ENCODE measurements at places on chromosomes 11 and 22.

DNA sequence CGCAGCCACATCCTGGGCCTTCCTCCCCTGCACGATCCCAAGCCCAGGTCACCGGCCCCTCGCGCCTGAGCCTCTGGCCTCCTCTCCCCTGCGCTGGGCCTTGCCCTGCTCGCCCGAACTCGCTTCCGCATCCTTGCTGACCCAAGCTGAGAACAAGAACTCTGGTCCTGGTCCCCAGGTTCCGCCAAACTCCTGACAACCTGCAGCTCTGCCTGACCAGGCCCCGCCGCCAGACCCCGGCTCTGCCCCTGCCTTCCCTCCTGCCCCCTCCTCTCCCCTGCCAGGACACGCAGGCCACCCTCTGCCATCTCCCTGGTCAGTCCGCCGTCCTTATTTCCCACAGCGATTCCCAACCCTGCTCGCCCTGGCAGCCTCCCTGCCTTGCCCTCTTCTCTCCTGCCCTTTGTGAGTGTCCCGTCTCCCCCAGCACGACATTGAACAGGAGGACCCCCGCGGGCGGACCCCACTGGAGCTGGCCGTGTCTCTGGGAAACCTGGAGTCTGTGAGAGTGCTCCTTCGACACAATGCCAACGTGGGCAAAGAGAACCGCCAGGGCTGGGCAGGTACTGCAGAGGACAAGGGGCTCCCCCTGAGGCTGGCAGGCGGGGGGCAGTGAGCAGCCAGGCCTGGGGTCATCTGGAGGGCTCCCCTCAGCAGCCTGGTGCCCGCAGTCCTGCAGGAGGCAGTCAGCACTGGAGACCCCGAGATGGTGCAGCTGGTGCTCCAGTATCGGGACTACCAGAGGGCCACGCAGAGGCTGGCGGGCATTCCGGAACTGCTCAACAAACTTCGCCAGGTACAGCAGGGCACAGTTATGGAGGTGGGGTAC lies 762 bp downstream of the ANKRD13D start:
- peak; percentile 2 for DNase-seq

DNA sequence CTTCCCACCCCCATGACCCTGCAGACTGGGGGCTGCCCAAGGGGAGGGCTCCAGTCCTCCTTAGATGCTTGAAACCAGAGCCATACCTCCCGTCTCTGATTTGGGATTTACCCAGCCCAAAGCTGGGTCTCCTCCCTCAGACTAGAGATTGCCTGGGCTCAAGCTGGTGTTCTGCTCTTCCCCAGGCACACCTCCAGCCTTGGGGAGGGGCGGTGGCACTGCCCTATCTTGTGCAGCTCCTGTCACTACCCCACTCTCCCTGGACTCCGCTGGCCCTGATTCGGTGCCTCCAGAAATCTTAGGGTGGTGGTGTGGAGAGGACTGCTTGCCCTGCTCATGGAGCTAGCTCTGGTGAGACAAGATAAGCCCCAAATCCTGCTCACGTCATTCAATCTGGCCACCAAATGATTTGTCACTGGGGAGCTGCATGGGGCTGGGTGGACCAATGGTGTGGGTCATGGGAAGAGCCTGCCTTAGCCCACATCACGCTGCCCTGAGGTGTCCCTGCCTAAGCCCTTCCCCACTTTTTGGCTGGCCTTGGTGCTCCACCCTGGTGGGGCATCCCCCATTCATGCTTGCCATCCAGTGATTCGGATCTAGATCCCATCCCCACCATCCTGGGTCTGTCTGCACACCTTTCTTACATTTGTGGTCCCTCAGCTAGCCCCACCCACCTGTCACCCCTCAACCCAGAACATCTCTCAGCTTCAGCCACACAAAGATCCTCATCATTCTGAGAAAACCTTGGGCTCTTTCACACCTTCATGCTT lies 87.7 kb downstream of the PDE2A start:
- no peak for DNase-seq

DNA sequence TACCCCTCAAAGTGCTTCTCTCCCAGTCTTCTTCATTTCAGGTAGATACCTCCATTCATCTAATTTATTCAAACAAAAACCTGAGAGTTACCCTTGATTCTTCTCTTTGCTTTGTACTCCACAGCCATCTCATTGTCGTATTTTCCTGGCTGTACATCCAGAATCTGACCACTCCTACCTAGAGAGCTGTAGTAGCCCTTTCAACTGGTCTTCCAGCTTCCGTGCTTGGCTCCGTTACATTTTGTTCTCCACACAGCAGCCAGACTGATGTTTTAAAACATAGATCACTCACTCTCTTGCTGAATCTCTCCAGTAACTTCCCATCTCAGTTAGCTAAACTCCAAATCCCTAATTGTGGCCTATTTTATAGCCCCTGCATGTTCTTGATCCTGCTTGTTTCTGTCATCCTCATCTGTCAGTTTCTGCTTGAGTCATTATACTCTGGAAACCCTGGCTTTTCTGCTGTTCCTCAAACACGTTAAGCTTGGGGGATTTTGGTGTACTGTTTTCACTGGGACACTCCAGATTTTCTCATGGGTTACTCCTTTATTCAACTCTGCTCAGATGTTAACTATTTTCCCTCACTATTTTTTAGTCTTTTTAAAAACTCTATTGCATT lies 7.4 kb downstream of the SPCS2 start:
- DNase-seq, result no peak

GRCh38 chr11:12213883-12214282 lies 103.5 kb downstream of the MICAL2 start:
- DNase-seq, result no peak

DNA sequence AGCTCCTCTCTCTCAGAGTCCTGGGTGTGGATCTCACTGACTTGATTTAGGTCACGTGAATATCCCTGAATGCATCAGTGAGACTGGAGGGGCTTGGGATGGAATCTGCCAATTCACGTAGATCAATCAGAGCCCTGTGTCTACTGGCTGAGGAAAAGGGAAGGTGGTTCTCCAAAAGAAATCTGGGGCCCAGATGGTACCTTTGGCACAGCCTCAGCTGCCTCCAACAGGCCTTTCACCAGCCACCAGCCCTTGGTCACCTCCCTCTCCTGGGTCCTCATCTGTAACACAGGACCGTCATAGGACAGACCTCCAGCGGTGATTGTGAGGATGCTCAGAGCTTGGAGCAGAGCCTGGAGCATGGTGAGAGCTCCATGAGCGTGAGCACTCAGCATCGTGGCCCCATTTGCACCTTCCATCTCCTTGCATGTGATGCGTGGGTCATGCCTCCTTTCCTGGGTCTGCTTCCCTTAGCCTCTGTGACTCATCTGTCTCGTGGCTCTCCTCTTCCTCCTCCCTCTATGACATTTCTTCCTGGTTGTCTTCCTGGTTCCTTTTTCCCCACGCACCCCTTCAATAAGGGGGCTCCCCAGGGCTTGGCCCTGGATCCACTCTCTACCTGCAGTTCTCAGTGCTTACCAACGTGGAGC lies 7.5 kb upstream of the MIEF1 start:
- no peak for DNase-seq

DNA sequence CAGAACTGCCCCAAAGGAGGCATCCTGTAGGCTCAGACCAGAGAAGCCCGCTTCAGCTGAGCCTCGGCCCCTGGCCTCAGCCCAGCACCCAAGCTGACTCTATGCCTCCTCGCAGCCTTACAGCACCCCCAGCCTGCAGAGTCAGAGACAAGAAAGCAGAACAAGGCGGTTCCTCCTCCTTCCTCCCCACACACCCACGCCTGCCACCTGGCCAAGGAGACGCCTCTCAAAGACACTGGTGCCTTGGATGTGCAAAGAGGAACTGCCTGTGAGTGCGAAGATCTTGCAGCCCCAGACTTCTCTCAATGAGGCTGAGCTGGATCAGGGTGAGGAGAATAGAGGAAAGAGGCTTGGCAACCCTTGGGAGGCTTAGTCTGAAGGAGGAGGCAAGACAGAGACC lies 60.2 kb downstream of the PDE2A start:
- no peak for DNase-seq

DNA sequence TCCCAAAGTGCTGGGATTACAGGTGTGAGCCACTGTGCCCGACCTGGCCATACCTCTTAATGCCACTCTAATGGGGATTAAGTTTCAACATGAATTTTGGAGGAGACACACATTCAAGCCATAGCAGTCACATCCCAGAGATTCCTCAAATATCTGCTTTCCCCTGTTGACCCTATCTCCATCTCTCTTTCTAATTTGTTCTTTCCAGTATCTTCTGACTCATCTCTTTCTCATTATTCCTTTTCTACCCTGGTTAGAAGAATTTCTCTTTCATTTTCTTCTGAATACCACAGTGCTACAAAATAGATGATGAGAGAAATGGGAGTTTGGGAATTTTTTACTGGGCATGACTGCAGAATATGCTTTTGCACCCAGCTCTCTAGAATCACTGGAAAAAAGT lies 5.1 kb downstream of the OR10V1 start:
- no peak for DNase-seq

- DNase-seq, result peak; percentile 35
Observed at GRCh38 chr22:50270666-50271394, 650 bp upstream of the MAPK11 start.

GRCh38 chr22:35604621-35605368 lies 12.3 kb downstream of the MB start:
- no peak for DNase-seq

- no peak for DNase-seq
Observed at GRCh38 chr11:1655168-1656060, 25.8 kb downstream of the KRTAP5-5 start.

- DNase-seq, result no peak
Observed at GRCh38 chr11:128685402-128686020, 8.4 kb upstream of the FLI1 start.

DNA sequence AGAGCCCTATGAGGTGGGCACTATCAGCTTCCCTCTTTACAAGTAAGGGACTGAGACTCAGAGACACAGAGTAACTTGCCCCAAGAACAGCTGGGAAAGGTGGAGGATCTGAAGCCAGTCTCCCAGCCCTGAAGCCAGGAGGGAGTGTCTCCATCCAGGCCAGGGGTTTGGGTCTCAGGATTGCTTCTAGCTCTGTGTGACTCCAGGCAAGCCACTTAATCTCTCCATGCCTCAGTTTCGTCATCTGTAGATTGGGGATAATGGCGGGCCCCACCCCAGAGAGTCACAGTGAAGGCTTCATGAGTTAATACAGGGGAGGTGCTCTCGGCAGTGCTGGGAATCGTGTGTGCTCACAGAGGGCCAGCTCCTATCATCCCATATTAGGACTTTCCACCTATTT lies 10.5 kb downstream of the MAP4K2 start:
- no peak for DNase-seq

DNA sequence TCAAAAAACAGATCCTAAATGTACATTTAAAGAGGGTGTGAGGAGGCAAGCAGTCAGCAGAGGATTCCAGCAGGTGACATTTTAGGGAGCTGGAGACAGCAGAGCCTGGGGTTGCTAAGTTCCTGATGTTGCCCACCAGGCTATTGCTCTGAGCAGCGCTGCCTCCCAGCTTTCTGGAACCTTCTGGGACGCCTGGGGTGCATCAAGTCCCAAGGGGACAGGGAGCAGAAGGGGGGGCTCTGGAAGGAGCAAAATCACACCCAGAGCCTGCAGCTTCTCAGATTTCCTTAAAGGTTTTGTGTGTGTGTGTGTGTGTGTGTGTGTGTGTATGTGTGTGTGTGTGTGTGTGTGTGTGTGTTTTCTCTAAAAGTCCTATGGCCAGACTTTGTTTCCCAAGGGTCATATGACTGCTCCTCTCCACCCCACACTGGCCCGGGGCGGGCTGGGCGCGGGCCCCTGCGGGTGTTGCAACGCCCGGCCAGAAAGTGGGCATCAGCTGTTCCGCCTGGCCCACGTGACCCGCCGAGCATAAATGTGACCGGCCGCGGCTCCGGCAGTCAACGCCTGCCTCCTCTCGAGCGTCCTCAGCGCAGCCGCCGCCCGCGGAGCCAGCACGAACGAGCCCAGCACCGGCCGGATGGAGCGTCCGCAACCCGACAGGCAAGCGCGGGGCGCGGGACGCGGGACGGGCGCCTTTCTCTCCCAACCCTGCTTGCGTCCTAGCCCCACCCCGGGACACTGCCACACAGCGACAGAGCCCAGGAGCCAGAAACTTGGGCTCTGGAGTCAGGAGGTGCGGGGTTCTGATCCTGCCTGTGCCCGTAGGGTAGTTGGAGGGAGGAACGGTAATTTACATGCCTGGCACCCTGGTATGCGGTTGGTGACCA lies at the start of gene HMOX1:
Gene HMOX1, plus strand, starts transcription at position 560 of the 887 bp plus-strand sequence. Its CDS starts 78 bp downstream, at position 638.
- DNase-seq, result no peak

GRCh38 chr11:61912530-61912898 lies 4.9 kb downstream of the RAB3IL1 start:
- DNase-seq, result no peak

DNA sequence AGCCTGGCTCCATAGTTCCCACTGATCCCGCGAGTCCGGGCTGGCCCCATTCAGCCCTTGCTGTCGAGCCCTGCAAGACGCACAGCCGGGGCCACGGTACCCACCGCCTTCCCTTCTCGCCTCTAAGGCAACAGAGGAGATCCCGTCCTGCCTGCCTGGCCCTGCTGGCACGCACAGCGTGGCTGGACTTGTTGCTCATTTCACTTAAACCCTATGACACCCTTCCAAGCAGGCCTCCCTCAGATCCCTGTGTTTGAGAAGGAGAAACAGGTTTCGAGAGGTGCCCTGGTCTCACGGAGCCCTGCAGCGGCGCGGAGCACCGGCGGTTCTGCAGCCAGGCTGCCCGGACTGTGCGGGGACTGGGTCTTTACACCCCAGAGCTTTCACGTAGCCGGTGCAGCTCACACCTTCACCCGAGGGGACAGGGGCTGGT lies 1048.4 kb downstream of the BRD1 start:
- DNase-seq, result no peak

DNA sequence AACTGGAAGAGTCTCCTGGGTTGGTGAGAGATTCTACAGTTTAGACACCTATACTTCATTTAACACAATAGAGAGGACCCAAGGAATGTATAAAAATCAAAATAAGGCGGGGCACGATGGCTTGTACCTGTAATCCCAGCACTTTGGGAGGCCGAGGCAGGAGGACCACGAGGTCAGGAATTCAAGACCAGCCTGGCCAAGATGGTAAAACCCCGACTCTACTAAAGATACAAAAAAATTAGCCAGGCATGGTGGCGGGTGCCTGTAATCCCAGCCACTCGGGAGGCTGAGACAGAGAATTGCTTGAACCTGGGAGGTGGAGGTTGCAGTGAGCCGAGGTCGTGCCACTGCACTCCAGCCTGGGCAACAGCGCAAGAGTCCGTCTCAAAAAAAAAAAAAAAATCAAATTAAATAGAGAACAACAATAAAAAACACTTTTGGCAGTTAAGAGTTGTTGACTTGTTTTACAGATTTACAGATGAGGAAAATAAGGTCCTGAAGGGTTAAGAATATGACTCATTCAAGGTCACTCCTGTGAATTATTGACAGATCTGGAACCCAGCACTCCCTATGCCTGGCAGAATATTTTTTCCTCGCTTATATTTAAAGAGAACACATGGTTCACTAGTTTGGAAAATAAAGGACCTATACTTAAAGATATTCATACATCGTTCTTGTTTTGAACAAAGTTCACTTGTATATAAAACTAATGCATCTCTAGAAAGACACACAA lies 5.2 kb downstream of the LGR4 start:
- DNase-seq, result no peak

GRCh38 chr11:17352950-17353820 lies 1.6 kb downstream of the NCR3LG1 start:
- DNase-seq, result no peak

- no peak for DNase-seq
Observed at GRCh38 chr11:134240592-134240991, 12.6 kb downstream of the THYN1 start.

Data from HS-5 (cell line).